ENCODE measurements at places on chromosomes 5 and 9.

DNA sequence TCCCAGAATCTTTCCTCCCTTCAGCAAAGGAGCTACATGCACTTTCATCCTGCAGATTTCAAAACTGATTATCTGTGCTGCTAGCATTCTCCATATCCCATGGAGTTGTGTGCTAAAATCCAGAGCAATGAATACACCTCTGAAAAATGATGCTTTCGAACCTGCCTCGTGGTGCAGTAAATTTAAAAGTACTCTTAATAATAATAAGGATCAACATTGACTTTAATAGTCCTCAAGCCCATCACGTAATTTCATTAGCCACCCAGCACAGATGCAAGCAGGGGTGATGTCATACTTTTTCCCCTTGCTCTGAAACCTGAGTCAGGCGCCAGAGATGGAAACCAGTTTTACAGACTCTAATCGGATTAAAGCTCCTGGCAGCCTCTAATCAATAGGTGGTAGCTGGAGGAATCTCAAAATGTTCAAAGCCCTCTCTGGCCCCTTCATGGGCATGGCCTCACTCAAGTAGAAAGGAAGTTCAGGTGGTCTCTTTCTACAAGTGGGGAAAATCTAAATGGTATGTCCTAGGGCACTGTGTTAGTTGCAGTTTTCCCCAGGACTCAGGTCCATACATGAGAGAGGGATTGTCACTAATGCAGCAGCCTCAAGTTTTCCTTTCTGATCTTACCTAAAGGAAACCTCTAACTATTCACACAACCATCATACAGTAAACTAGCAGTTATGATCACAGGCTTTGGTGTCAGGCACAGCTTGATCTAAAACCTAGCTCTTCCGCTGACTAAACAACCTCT is 221.6 kb upstream of the SLC30A5 start:
- DNase-seq, result no peak

DNA sequence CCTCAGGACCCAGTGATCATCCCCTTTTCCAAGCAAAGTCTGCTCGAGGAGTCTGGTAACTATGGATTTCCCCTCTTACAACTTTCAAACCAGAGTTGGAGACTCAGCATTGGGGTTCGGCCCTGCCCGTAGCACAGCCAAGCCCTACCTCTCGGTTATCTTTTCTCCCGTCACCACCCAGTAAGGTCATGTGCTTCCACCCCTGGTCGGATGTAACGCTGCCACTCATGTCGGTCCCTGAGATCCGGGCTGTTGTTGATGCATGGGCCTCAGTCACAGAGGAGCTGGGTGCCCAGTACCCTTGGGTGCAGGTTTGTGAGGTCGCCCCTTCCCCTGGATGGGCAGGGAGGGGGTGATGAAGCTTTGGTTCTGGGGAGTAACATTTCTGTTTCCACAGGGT is 1.2 kb downstream of the GALT start:
- no peak for DNase-seq

DNA sequence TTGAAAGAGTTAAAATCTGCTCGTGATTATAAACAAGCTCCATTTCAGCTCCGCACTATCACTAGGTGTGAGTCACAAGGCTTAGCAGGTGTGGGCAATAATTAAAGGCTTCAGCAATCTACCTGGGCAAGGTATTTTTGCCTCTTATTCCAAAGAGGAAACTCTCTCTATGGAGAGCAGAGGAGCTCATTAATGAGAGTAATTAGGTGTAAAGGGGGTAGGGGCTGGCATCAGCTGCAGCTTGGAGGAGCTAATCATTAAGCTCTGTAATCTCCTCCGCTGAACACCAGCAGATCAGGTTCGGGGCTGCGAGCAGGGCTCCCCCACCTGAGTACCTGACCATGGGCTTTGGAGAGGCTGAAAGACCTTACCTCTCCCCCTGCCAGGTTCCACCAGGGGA is 129.2 kb downstream of the CRB2 start:
- DNase-seq, result no peak

DNA sequence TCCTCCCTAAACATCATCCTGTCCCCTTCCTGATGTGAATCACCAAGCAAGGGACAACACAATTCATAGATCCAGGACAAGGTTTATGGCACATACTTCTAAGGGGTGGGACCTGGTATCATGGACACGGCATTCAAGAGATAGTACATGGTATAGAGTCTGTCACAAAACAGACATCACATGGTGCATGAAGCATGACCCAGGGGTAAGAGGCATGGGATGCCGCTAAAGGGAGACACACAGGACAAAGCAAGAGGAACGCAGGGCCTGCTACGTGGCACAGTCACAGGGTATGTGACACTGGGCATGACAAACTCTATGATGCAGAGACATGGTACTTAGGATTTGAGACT is 20.7 kb downstream of the GSN start:
- no peak for DNase-seq

DNA sequence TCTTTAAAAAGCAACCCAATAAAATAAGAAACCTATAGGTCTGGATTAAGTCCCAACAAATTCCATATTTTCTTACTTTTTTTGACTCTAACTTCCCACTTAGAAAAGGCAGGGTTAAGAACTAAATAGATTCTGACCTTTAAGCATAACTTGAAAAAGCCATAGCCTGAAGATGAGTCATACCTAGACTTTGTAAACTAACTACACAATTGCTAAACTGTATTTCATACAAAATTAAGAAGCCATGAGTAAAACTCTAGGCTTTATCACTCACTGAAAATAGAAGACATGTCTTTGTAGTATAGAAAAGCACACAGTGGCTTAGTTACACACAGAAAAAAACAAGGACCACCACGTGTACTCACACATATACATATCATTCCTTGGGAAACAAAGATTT is 51.5 kb downstream of the MLLT3 start:
- no peak for DNase-seq

GRCh38 chr5:119789406-119790117 is 160.2 kb downstream of the FAM170A start:
- no peak for DNase-seq

DNA sequence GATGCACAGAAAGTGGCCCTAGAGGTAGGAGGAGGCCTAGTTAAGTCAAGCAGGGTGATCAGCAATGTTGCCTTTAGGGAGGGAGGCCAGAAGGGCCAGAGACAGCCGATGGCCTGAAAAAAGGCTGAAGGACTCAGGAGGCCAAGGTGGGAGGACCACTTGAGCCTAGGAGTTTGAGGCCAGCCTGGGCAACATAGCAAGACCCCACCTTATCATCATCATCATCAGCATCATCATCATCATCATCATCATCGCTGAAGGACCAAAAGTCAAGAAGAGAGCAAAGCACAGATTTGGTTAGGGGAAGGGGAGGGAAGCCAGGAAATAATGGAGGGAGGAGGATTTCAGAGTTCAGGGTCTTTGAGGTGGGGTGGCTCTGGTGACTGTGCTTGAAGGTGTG is 74.3 kb downstream of the RALGPS1 start:
- no peak for DNase-seq

GRCh38 chr5:62342476-62342837 is 36.5 kb downstream of the KIF2A start:
- DNase-seq, result no peak

- DNase-seq, result no peak
Measured at GRCh38 chr5:82167372-82167935, 110.7 kb downstream of the RPS23 start.

DNA sequence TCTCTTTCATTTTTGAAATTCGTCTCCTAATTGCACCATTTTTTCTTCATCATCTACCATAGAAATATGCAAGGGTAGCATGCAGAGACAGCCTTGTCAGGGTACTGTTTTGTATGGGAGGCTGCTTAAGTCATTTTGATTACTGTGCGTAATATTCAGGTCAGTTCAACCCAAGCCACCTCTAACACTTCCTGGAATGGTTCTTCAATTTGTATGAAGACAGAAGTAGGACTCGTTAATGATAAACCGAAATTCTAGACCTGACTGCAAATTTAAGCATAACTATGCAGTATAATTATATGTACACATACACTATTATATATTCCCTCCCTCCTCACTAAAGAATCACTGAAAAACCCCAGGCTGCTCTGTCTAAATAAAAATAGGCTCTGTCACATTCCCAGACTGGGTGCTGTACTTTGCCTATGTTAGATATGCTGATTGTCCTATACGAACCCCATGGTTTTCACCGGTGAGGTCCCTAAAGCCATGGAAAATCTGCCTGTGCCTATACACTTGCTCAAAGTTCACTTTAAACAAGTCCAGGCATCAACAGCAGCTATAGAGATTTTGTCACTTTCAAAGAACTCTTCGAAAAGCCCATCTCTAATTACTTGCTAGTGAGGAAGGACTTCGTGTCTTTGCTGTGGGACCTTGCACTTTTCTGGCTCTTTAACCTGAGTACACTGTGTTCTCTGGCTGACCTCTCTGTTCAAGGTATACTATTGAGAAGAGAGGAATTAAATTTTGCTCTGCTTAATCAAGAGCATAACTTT is 352.1 kb upstream of the CD180 start:
- DNase-seq, result no peak

DNA sequence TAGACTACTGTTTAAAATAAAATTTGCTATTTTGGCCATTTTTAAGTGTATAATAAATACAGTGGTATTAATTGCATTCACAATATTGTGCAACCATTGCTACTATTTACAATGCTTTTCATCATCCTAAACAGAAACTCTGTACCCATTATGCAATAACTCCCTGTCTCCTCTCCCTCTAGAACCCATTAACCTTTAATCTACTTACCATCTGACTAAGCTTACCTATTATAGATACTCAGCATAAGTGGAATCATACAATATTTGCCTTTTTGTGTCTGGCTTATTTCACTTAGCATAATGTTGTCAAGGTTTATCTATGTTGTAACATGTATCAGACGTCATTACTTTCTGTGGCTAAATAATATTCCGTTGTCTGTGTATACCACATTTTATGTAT is 25.9 kb downstream of the CD14 start:
- no peak for DNase-seq

- DNase-seq, result no peak
Measured at GRCh38 chr5:125897089-125897488, 526.1 kb upstream of the GRAMD2B start.

DNA sequence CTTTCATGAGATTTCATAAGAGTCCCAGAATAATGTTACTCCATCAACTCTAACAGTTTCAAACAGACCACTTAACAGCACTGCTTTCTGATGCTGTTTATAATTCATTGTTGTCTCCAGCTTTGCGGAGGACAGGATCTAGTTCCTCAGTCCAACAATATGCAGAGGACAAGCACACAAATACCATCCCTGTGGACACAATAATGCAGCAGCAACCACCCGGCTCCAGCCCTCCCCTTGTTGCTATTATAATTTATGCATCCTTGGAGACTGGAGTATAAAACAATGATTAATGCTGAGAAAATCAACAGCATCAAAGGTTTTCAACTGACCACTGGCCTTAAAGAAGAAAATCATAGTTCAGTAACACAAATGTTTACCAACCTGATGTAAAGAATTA is 108.3 kb downstream of the DENND1A start:
- DNase-seq, result no peak

DNA sequence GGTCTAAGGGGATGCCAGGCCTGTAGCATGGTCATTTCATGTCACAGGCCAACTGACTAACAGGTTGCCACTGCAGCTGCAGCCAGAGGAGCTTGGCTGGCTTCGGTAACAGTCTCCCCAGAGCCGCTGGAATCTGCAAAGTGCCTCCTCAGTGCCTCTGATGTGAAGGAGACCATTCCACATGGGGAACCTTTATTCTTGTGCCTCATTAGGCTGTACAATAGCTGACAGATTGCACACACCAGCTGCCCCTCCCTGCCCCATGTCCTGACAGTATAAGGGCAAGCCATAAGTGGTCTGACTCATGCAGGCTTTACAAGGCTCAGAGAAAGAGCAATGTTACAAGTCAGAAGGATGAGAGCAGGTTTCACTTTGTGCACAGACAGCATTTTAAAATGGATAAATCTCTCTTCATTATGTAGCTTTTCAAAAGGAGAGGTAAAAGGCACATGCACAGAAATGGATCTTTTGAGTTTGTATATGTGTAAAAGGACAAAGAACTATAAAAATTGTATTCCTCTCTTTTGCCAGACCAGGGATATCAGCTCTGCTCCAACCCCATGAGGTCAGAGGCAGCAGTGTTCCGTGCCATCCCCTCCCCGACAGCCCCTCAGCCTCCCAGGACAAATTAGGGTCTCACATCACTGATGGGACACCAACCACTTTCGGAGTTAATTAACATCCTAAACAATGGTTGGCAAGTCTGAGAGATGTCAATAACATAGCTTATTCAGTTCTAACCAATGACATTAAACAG is 467.8 kb downstream of the TMEM232 start:
- DNase-seq, result no peak

DNA sequence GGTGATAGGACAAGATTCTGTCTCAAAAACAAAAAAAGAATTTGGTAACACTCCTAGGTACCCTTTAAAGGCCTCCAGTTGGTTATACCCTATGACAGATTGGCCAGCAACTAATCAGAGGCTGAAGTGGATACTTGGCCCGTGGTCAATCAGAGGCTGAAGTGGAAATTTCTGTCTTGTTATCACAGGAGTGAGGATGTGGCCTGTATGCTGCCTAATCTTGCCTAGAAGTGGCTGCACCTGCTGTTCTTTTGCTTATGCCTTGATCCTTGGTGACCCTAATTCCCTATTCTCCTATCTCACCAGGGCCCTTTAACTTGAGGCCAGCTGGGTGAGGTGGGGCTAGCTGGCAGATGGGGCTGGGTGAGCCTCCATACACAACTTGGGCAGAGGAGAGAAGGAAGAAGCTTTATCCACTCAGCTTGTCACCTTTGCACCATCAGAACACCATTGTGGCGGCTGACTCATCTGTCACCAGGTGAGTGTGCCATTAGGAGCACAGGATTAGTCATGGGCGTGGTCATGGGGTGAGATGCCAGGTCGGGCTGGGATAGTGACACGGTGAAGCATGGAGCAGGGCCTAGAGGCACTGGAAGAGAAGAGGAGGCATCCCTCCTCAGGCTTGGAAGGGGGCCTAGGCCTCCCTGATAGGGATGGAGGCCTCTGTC is 41.5 kb downstream of the SAR1B start:
- DNase-seq, result no peak

- no peak for DNase-seq
Measured at GRCh38 chr5:42598311-42598710, 158.3 kb upstream of the CCDC152 start.

GRCh38 chr5:174459832-174460448 is 264.4 kb upstream of the MSX2 start:
- DNase-seq, result no peak

DNA sequence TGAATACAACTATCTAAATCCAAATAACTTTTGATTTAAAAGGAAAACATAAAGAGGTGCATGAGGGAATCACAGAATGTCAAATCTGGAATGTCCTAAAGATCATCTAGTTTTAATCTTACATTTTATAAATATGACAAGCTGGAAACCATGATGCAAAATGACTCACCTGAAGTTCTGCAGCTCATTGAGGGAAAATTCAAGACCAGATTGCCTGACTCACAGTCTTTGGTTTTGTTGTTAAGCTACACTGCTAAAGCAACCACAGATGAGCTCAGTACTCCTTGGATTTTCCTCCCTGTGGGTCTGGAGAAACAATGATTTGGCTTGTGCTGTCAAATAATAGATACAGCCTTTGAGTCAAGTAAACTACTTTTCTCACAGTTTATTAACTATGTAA is 19.1 kb upstream of the EDIL3 start:
- DNase-seq, result peak; percentile 97

- no peak for DNase-seq
Measured at GRCh38 chr5:117682416-117682815, 1107.8 kb upstream of the SEMA6A start.
